ENCODE measurements at places on chromosomes 3 and 15.

DNA sequence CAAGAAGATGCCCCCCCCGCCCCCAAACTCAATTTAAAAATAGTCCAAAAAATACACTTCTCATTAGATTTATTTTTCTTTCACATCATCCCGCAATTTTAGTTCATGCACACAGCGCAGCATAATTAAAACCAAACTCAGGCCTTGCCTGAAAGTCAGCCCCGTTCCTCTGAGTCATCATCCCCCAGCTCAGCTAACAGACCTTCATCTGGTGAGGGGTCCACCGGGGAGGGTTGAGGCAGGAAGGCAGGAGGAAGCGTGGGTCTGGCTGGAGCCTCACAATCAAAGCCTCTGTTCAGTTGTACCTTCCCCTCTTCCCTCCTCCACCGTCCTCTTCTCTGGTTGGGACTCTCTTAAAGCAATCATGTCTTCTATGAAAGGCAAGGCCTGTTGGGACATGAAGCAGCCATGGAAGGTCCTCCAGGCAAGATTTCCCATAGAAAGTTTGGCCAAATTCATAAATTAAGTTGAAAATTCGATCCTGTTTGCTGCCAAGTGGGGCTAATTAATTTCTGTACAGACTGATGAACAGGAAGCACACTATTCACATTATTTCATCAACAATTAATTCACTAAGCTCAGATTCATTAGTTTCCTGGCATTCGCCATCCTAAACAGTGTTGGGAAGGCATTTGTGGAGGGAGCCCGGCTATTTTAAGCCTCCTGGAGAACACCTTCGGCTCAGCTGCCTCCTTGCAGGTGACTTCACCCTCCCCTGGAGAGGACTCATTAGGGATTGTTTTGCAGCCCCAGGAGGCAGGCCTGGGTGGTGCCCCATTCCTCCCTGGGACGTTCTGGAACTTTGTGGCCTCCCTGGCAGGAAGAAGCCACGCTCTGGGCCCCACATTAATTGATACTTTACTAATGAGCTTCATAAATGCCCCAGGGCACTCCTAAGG, 72.3 kb upstream of the BNC1 start:
- DNase-seq: no peak

DNA sequence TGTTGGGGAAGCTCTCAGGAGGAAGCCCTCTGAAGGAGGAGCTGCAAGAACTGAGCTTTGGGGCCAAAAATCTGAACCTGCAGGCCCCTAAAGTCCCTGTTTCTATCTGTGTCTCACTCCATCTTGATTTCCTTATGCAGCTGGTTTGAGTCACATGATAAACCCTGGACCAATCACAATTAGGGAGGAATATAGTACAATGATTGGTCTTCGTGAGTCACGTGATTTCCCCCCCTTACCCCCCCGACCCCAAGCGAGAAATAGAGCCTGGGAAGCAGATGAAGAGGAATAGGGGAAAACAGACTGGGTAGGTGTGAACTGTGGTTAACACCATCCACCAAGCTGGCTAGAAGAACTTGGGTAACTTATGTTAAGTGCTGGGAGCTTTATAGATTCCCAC, 12.9 kb downstream of the CRABP1 start:
- no peak for DNase-seq

- DNase-seq: peak; percentile 93
Measured at GRCh38 chr3:33658991-33659848, 58.8 kb downstream of the CLASP2 start.

DNA sequence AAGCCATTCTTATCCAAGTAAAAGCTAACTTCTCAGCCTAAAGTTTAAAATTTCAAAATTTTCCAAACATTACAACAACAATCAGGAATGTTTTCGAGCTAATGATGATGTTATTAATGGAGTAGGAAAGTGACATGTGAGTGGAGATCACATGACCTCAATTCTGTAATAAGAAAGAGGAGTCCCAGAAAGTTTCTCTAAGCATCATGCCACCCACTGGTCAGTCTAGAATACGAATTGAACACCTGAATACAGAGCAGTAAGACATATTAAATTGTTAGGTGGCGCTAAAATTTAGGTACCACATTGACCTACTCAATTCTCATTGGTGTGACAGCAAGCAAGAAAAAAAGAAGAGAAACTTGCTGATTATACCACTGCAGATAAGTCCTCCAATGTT, 163.9 kb downstream of the DCLK3 start:
- no peak for DNase-seq

GRCh38 chr3:85297291-85297690, 338.5 kb downstream of the CADM2 start:
- DNase-seq: no peak

DNA sequence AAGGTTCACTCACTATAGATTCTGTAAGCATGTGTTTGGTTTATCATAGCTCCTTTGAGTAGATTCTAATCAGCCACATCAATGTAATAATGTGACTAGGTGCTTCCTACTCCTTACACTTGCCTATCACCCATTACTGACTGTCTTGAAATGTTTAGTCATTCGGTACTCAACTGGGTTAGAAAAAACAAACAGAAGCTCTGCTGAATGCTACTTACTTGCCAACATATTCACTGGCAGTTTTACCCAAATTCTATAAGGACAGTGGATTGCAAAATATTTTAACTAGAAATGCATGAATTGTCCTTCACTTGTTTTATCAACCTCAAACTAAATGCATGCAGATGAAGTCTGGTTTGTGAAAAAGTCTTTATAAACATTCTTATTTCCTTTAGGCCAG, 352.1 kb upstream of the ALCAM start:
- DNase-seq: no peak
